CD4-positive, alpha-beta T cell treated with Interleukin-4 for 1 hour (primary cell): ENCODE measurements at places on chromosomes 7 and 10.

DNA sequence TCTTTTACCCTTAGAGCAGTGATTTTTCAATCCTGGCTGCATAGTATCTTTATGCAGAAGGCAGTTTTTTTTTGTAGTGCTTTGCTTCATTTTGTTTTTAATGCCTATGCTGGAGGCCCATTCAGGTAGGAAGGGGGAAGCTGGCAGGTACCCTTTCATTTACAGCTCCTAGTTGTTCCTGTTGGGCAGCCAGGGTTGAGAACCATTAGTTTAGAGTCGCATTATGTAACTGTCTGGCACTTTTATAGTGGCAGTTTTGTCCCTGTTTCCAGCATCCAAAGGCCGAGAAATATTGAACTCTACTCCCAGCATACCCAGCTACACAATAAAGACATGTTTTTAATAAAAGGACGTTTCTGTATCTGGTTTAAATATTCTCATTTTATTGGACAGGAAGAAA lies 110.6 kb downstream of the CCDC3 start:
- no peak for DNase-seq

- no peak for DNase-seq
These were observed 566.9 kb downstream of the PTPRN2 start for GRCh38 chr7:158020706-158021095.

DNA sequence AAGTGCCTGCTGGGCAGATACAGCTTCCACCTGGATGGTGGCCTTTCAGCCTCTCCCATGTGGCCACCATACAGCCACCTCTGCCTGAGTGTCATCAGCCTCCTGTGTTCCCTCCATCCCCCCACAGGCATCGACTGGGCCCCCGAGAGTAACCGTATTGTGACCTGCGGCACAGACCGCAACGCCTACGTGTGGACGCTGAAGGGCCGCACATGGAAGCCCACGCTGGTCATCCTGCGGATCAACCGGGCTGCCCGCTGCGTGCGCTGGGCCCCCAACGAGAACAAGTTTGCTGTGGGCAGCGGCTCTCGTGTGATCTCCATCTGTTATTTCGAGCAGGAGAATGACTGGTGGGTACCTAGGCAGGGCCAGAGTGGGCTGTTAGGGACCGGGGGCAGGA lies 13.4 kb downstream of the ARPC1B start:
- DNase-seq = no peak

DNA sequence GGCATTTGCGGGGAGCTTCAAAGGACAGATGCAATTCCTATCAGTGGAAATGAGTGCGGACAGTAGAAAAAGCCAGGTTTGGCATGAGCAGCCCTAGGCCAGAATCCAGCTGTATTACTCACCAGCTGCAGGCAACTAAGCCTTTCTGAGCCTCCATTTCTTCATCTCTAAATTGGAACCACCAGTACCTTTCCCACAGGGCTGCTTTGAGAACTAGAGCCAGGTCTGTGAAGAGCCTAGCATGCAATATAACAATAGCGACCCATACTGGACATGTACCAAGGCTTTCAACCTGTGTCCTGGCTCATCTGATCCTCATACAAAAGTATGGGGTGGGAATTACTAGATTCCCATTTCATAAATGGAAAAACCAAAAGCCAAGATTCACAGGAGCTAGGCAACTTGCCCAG lies 101.0 kb downstream of the GSAP start:
- DNase-seq = no peak

GRCh38 chr7:157841773-157842370 lies 505.1 kb downstream of the DNAJB6 start:
- no peak for DNase-seq

DNA sequence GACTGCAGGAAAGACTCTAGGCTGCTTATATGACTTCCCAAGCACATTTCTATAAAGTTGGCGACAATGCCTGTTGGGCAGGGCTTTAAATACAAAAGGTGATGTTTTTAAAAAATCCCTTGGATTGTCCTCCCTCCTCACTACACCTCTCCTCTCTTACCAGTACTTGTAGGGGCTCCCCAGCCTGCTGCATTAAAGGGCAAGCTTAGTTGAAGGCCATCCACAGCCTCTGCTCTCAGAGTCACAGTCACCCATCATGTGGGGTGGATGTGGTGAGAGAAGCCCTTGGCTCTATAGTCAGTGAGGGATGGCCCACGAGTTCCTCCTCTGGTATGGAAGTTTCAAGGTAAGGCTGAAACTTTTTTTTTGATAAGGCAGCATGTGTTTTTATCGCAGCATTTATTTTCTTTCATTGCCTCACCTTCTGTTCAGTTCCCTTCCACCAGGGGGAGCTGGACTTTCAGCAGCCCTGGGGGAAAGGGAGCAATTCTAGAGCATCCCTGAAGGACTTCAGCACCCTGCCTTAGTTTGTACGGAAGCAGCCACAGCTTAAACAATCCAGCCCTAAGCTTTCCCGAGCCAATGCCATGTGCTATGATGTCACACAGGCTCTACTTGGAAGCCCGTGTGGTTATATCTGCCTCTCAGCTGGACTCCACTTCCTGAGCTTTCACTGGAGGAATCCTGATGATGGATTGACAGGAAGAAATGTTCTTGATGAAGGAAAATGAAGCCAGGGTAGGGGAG lies 131.9 kb downstream of the CALCR start:
- no peak for DNase-seq

GRCh38 chr10:29698773-29699490 lies 64.2 kb upstream of the SVIL start:
- no peak for DNase-seq

DNA sequence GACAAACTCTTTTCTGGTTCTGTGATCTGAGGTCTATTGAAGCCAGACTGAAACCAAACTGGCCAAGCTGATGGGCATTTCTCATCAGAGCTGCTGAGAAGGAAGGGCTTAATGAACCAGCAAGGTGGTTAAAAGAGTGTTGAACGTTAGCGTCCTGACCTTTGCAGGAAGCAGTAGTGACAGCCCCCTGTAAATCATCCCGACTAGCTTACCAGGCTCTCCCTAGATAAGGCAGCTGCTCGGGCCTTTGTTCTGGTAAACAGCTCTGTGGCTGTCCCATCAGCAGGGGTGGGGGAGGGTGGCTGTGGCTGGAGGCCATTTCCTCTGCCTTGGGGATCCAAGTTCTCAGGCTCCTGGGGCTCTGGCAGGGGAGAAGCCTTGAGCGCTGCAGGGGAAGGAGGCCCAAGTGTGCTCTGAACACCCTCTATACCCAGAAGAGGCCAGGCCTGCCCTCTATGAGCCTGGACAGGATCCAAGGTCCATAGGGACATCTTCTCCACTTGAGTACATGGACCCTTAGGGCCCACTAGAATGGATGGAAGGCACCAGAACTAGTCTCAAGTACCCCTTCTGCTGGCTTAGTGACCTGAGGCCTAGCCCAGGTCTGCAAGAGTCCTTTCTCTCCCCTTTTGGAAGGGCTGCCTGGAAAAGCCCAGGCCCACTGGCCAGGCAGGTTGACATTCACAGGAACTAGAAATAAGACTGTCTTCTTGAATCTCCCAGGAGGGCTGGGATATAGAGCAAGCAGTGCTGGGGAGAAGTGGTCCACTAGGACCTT lies 134.6 kb downstream of the ARHGAP22 start:
- DNase-seq = no peak

- no peak for DNase-seq
These were observed 57.2 kb downstream of the MGAM2 start for GRCh38 chr7:142168746-142169145.

DNA sequence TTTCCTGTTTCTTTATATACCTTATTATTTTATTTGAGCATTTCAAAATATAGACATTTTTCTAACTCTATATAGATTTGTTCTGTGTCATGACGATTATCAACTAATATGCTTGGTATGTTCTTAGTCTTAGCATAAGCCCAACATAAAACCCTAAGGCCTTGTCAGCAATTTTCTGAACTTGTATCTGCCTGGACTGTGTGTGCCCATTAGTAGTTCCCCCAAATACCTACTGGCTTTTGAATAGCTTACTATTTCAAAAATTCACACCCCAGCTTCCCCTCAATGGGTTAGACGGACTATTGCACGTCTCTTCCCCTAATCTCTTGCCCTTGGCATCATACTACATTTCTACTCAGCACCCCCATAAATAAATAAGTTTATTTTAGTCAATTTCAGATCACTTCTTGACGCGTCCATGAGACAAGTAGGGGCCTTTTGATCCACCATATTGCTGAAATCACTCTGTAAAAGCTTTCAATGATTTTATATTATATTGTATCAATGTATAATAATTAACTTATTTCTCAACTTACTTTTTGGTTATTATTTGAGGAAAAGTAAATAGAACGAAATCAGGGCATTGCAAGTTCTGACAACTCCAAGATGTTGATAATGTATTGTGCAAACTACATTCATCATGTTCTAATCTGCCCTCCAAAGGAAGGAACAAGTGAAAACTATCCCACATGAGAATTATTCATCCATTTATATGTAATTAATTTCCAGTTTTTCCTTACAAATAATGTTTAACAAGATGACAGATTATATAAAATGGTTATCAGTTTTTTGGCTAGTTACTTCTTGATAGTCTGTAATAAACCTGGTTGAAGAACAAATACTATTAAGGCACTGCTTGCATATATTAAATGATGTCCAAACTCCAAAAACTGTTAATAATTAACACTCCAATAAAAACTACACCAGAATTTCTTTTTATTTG lies 1.1 kb upstream of the AKR1C3 start:
- DNase-seq = no peak

- no peak for DNase-seq
These were observed 500.8 kb downstream of the AUTS2 start for GRCh38 chr7:70098905-70099672.

DNA sequence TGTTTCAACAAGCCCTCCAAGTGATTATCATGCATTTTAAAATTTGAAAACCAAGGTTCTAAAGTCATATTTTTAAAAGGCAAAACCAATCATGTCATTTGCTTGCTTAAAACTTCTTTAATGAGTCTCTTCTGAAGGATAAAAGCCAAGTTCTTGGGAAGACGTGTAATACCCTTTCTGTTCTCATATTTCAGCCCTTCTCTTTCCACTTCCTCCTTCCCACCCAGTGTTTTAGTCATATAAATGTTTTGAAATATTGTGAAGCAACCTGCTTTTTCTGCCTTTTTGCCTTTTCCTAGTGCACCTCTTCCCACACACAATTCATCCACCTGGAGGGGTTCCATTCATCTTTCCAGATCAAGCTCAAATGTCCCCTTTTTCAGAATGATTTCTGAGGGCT lies 211.1 kb upstream of the LRRTM3 start:
- no peak for DNase-seq

DNA sequence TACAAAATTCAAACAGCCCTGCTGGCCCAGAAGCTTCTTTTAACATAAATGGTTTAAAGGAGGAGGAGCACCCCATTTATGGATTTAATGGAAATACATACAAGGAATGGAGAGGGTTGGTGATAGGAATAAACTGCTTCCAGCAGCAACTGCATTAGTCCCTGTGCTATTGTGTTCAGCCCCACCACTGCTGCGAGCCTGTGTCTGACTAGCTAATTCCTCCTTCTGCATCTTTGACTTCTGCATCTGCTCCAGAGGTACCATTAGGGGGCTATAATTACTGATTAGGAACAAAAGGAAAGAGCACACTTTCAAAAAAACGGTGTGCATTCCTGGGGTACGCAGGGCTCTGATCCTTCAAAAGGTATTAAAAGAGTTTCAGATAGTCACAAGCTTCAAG lies 24.8 kb downstream of the CDCA7L start:
- no peak for DNase-seq

GRCh38 chr7:66837661-66838060 lies 83.4 kb upstream of the TMEM248 start:
- no peak for DNase-seq

DNA sequence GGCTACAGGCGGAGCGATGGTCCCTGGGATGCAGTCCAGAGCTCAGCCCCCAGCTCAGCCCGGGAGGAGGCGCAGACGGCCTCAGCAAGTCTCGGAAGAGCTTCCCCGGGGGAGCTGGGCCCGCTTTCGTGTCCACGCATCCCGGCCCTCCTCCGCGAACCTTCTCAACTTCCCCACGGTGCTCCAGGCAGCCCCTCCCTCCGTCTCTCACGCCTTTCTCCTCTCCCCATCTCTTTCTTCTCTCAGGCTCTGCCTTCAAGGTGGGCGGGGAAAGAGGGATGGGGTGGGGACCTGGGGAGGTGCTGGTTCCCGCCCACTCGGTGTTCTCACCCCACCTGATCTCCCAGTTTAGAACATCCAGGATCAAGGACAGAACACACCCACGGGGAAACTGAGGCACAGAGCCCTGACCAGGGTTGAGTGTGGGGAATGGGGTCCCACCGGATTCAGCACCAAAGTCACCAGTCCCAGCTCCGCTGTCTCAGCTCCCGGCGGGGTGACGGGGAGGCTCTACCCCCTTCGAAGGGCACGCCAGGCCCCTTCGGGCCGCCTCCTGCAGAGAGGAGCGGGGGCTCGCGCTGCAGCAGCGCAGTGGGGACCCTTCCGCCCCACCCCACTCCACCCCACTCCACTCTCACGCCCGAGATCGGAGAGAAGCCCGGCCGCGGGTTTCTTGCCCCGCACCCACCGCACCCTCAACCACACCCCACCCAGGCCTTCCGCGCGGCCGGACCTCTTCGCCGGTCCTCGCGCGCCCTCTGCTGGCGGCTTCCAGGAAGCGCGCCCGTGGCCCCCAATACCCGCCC lies 18.2 kb downstream of the POLL start:
- DNase-seq = peak; percentile 77

DNA sequence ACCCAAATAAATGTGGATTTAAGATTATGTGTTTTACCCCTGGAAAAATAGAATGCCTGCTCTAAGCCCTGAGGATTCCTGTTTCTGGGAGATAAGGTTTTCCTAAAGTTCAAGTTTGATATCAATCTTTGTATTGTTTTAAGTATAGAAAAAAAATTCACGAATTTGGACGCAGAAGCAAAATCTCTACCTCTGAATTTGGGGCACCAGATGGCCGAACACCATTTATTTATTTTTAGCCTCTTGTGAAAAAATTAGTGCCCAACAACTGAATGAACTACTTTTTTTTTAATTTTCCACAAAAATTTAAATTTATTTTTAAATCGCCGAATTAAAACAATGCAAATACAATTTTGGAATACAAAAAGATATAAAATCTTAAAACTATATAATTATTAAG lies 128.1 kb upstream of the SP4 start:
- no peak for DNase-seq

DNA sequence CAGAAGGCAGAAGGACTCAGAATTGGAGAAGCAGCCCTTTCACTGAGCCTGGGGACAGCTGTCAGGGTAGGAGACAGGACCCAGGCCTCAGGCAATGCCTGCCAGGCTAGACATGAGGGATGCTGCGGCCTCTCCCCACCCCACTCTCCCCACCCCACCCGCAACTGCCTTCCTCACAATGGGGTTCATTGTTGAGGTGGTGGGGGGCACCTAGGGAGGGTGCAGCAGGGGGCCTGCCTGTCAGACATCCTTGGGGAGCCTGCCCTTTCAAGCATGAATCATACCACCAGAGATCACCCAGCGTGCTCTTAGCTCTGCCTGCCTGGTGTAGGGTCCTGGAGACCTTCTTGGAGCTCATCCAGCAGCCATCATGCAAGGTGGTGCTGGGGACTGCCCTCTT lies at the start of gene C10orf62:
TSS of gene C10orf62 (plus strand) at position 243 of the 400 bp plus-strand sequence. CDS start 177 bp downstream, outside the sequence.
- DNase-seq = no peak
